Keratinocyte (primary cell): ENCODE measurements at places on chromosomes 5 and 9. TPM values are rescaled to one million over a fixed set of nuclear protein-coding genes. Genes with fewer than 3 reads are reported as not detected.

DNA sequence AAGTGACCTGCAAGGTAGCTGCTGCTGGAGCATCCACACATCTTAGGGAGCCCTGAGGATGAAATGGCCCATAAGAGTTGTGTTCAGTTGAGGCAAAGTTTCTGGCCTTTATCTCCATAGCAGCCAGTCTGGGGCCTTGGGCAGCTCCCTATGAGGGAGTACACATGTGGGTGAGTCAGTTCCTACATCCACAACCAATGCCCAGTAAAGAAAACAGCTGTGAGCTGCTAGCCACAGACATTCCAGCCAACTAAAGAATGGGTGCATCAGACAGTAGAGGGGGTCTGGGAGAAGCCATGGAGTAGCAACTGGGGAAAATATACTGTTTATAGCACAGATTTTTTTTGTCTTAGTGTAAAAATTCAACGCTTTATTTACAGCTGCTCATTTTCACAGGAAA is 720.7 kb downstream of the TLE1 start:
- H3K4me3 ChIP-seq: no peak overlapping the region
- H3K27me3 ChIP-seq: no peaks in the 10 kb centered on the region
- H3K27ac ChIP-seq: no peak overlapping the region
- no peak for DNase-seq
- H3K4me1 ChIP-seq: no peaks in the 10 kb centered on the region

Gene FAM169A
- 7.2 to 13.1 TPM (median 8.9 TPM) in 3 replicates for polyA plus RNA-seq

Gene MAMDC4
- 0.49 to 0.82 TPM (median 0.62 TPM) in 3 replicates for polyA plus RNA-seq

Gene MAN2A1
- polyA plus RNA-seq: 38.3 to 63.8 TPM (median 50.5 TPM) in 3 replicates

Gene ADAMTSL1
- 0.35 to 2.2 TPM (median 1.1 TPM) in 3 replicates for polyA plus RNA-seq

- H3K4me1 ChIP-seq: no peaks in the 10 kb centered on the region
- no peak overlapping the region for H3K27ac ChIP-seq
- no peaks in the 10 kb centered on the region for H3K27me3 ChIP-seq
- H3K36me3 ChIP-seq: peaks cover 1% of the 10 kb centered on the region
Measured at GRCh38 chr5:160105686-160106360, 13.4 kb downstream of the PWWP2A start.

Gene TTC16
- 0.03 to 0.05 TPM in 2 of 3 replicates, not detected in the other for polyA plus RNA-seq
